Fibroblast of skin of left quadriceps (primary cell): ENCODE measurements at places on chromosomes 2 and 18.

DNA sequence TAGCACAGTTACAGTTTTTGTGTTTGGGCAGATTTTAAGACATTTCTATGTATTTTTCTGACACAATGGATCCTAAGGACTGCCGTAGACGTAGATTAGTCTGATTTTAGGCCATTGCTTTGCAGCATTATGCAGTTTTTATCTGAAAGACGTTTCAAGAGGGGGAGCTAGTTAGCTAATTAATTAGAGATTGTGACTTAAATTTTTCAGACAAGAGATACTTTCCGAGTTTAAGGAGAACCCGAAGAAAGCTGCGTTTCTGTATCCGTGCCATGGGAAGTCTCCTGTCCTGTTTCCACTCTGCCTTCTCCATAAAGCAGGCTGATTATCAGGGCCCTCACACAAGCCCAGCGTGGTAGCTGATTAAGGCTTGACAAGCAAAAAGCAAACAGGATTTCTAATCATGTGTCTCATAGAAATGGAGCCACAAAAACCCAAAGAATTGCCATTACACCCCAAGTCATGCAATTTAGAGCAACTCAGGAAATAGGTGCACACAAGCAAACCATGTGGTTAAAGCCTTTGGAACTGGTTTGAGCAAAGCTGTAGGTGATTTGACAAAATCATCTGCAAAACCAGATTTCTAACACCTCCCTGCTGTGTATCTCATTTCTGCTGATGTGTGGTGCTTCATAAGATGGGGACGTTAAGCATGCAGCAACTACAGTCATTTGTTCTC, 808.1 kb downstream of the RNF144A start:
- no peak for DNase-seq

DNA sequence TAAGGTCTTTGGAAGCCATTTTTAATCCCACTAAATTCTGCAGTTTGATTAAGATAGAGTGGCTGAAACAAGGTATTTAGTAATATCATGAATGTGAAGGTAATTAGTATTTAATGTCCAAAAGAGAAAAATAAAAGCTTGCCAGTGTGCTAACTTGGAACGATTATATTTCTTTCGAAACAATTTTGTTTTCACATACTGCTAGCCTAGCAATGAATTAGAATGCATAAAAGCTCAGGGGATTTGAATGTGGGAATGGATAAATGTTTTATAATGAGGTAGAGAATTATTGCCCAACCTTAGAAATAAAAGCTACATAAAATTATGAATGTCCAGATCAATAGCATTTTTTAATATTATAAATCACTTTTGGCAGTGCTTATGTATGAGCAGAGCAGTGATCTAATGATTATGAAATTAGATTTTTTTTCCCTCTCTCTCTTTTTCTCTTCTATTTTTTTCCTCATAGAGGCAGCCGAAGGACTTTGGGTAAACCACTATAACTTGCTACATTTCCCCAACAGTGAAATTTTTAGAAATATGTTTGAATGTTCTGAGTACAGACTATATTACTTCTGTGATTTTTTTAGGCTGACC, 75.5 kb downstream of the PLCL1 start:
- DNase-seq: no peak

DNA sequence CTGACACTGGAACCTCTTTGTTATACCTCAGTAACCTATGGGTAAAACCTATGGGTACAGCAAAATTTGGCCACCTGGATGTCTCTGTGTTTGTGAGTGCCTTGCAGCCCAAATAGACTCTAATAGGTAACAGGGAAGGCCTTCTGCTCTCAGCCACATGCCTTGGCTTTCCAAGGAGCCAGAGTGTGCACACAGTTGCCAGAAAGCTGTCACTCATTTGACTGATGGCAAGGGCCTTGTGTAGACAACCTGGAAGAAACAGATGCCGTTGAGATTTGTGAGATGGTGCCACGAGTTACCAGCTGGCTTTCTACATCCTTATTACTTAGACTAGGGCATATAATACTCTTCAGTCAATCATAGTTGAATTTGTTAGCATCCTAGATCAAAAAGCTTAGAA, 90.1 kb upstream of the RAB12 start:
- no peak for DNase-seq

DNA sequence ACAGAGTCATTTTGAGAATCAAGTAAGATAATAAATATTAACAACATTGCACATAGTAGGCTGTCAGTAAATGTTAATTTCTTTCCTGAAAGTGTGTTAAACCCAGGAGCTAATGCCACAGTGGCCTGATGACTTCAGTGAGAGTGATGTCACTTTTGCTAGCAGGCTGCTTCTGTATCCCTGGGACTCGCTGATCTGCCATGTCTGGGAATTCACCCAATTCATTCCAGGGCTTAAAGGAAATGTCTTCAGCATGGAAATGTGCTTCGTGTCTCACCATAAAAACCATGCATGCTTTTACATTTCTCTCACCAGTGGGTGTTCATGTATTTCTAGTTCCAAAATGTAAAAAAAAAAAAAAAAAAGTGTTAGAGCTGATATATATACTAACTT, 56.8 kb upstream of the MAPRE3 start:
- no peak for DNase-seq

GRCh38 chr2:128535953-128536352, 217.3 kb upstream of the HS6ST1 start:
- peak; percentile 26 for DNase-seq

DNA sequence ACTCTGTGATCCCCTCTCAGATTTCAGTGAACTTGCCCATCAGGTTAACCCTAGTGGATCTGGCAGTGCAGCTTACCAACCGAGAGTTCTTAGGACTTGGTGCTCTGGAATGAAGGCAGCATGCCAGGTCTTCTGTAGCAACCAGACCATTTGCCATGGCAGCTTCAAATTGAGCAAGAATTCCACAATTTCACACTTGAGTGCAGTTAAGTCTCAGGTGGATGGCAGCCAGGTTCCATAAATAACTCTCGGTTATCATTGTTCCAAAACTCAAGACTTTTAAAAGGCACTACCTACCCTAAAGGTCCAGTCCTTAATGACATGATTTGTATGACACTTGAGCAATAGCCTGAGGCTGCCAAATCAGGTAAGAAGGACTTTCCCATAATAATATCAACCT, 48.1 kb downstream of the GALNT3 start:
- DNase-seq: no peak

DNA sequence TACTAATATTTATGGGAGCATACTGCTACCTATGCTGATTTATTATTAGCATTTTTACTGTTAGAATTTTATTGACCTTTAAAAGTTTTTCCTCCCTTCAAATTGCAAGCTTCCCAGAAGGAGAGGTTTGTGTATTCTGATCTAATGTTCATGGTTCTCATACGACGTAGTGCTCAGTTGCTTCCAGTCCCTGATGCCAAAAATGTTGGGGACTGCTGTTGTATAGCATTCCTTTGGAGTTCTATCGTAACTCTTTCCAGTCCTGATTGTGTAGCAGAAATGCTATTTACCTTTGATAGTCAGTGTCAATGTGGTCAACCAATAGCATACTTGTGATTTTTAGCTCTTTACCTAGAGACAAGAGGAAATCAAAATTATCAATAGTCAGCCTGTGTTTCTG, 69.5 kb upstream of the ZSWIM2 start:
- DNase-seq: no peak

GRCh38 chr2:220320326-220320725, 692.9 kb downstream of the SLC4A3 start:
- no peak for DNase-seq

- no peak for DNase-seq
Measured at GRCh38 chr2:31219131-31219969, 2.0 kb upstream of the CAPN14 start.

DNA sequence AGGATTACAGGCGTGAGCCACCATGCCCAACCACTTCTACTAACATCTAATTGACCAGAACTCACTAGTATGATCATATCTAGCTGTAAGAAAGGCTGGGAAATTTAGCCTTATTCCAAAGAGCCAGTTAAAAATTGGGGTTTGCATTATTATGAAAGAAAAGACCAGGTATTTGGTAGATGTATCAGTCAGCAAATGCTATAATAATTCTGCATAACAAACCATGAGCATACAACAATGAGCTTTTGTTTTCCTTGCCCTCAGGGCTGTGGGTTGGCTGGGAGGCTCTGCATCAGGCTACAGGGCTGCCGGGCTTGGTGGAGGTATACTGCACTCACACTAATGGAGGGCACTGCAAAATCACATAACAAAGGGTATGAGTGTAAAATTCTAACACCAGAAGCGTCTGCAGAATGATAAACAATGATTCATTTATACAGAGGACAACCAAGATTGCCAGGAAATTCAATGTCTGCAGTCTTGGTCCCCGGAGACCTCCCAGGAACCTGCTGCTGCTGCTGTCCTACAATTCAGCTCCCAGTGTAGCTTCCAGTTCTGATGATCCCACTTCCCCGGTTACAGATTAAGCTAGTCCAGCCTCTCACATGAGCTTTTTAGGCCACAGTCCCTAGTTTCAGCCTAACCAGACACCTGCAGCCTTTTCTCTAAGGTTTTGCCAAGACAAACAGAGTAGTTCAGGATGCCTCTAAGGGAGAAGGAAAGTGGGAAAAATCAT, 32.2 kb upstream of the ST3GAL5 start:
- no peak for DNase-seq

GRCh38 chr18:44805643-44806042, 125.0 kb downstream of the SETBP1 start:
- no peak for DNase-seq

DNA sequence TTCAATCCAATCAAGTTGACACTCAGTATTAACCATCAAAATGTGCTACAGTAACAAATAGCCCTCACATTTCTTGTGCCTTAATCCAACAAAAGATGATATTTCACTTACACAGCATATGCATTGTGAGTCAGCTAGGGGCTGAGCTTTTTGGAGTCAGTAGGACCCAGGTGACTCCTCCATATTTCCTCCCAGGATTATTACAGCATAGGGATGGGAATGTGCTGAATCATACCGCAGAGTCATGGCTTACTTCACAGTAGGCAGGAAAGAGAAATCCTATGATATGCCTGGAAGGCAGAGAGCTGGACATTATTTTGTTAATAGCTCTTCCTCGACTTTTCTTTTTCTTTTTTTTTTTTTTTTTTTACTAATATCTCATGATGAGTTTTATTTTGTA, 153.3 kb downstream of the TMEM182 start:
- peak; percentile 26 for DNase-seq

DNA sequence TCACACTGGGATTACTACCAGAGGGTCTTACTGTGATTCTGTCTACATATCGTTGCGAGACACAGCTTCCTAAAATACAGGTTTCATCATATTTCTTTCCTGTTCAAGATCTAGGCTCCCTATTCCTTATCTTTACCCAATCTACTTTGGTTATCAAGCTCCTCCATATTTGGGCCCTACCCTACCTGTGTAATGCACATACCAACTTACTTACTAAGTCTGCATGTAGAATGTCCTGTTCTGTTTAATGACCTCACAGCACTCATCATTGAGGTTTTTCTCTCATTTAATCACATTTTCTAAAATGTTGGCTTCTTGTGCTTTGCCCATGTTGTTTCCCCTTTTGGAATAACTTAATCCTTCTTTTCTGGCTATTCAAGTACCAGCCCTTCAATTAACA, 551.1 kb downstream of the ZEB2 start:
- no peak for DNase-seq

DNA sequence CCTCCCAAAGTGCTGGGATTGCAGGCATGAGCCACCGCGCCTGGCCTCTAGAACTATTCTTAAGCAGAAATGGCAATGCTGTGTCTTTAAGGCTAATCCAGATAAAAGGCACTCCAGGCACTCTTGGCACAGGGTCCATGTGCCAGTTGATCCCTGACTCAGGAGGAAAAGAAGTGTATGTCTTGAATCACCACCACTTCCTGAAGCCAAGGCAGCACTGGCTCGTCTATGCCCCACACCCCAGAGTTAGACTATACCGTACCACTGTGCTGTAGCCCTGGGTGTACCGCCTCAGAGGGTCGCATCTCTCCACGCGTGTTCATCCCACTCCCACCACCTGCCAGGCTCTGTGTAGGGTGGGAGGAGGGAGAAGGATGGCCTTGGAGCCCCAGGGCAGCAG, 9.0 kb downstream of the TNFRSF11A start:
- no peak for DNase-seq

DNA sequence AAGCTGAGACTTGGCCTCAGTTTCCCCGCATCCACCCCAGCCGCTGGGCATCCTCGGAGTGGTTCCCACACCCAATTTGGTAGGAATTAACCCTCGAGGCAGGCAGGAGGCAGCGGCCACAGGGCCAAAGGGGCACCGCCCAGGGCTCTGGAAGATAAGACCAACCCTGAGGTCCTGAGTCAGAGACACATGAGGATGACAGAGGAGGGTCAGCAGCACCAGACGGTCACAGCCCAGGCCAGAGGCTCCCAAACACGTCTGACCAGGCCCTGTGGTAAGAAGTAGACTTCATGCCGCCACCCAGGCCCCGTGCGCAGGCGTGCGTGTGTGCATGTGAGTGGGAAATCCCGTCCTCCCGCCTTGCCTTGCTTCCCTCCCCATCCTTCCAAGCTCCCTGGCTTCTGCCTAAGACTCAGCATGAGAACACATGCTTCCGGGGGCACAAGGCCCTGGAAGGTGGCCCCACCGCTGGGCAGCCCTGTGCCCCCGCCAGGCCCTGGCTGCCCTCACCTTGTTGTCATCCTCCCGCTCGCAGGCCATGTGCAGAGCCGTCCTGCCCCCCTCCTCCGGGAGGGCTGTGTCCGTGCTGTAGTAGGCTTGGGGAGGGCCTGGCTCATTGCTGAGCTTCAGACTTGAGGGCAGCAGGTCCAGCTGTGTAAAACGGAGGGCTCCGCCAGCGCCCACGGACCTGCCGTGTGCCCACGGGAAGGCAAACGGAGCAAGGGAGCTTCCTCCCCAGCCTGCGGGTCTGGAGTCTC, 46.3 kb downstream of the ANKMY1 start:
- DNase-seq: no peak
